NCI-H69 (cell line): ENCODE measurements at places on chromosomes 2 and 18.

DNA sequence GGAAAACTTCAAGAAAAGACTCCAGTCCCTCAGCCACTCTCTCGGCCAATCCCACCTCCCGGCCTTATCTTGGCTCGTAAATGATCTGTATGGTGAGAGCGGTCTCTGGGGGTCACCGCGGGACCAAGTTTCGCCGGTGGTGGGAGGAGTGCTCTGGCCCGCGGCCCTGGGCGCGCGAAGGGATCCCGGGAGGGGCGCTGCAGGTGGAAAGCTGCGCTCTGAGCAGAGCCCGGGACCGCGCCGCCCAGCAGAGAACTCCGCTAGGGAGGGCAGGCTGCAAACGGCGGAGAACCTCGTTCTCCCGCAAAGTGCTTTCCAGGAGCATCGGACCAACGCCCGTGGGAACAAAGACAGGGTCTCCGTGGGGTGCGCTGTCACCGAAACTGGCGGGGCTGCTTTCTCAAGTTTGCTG is 622 bp downstream of the LRP2 start:
- DNase-seq = peak; percentile 65

GRCh38 chr2:38159597-38159996 is 83.6 kb upstream of the CYP1B1 start:
- no peak for DNase-seq

- peak; percentile 99 for DNase-seq
Observed at GRCh38 chr18:69757733-69758132, 189.9 kb downstream of the CD226 start.

GRCh38 chr2:213691351-213691750 is 407.1 kb downstream of the SPAG16 start:
- DNase-seq = no peak

DNA sequence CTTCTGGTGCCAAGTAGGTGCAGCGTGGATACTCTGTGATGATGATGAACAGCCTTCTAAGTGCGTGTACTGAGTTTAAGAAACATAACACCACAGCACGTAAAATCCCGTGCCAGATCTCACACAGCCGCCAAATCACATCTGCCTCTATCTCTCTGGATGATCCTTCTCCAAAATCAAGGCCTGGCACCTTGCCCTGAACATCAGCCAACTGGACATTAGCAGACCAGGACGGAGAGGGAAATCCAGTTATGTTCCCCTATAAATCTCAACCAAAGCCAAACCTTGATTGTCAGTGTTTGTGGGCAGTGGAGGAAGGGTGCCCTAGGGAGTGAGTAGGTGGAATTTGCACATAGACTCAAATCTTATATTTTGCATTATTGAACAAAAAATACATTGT is 164.3 kb downstream of the MIB1 start:
- DNase-seq = no peak
